ENCODE measurements at places on chromosomes 5 and 9. TPM values are rescaled to one million over a fixed set of nuclear protein-coding genes. Genes with fewer than 3 reads are reported as not detected.

DNA sequence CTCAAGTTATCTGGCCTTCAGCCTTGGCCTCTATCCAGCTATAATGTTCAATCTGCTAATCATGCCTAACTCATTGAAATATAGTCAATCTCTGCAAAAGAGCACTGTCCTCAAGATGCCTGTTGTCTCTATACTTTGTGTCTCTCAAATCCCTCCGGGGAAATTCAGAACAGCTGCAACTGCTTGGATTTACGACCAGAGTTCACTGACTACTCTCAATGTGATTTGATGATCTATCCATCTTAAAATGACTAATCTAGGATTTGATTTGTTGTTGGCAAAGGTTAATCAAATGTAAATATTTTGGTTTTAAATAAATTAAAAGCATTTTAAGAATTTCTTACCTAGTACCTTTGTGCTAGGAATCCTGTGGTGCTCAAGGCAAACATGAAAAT is 40.9 kb downstream of the SVEP1 start:
- no peaks in the 10 kb centered on the region for H3K36me3 ChIP-seq
- no peaks in the 10 kb centered on the region for H3K27me3 ChIP-seq
- H3K27ac ChIP-seq, result peak overlapping the region; percentile 57
- no peak overlapping the region for H3K4me3 ChIP-seq
- H3K4me1 ChIP-seq, result peaks cover 3% of the 10 kb centered on the region

SPATA31D3 gene
- total RNA-seq, result not detected

RANBP17 gene
- total RNA-seq, result 21.3 TPM

GRCh38 chr5:63564789-63565188 is 397.5 kb downstream of the HTR1A start:
- H3K27ac ChIP-seq, result no peak overlapping the region
- no peaks in the 10 kb centered on the region for H3K4me1 ChIP-seq
- DNase-seq, result peak; percentile 36
- no peak overlapping the region for H3K4me3 ChIP-seq
- H3K27me3 ChIP-seq, result no peaks in the 10 kb centered on the region

CNTFR gene
- total RNA-seq, result 22.1 TPM

DNA sequence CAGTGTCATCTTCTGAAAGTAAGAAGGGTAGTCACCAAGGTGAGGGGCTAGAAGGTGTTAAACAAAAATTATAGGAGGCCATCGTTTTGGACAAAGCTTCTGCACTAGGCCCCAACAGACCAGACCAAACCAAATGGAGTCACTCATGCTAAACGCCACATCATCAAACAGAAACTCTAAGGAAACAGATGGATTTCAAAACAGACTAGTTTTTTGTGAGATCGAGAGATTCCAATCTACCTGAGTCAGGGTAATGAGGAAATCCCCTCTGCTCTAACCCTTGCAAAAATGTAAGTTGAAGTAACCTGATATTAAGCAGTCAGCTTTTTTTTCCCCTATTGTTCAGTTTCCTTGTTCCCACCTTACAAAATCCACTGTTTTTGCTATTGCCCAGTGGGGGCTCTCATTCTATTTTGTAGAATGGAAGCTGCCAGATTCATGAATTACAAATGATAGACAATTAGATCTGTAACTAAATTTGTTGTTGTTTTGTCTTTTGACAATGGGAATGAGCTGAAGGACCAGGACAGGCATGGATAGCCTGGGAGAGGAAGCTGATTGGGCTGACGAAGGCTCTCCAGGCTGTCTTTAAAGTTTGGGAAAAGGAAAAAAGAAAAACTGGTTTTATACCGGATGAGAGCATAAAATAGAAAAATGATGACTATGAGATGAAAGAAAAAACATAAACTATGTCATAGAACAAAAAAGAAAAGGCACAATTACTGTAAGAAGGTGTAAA is 94.7 kb upstream of the ADAMTSL1 start:
- no peak overlapping the region for H3K27ac ChIP-seq
- DNase-seq, result no peak
- no peaks in the 10 kb centered on the region for H3K4me1 ChIP-seq
- H3K36me3 ChIP-seq, result no peaks in the 10 kb centered on the region
- H3K27me3 ChIP-seq, result no peaks in the 10 kb centered on the region

GARIN3 gene
- total RNA-seq, result not detected

DNA sequence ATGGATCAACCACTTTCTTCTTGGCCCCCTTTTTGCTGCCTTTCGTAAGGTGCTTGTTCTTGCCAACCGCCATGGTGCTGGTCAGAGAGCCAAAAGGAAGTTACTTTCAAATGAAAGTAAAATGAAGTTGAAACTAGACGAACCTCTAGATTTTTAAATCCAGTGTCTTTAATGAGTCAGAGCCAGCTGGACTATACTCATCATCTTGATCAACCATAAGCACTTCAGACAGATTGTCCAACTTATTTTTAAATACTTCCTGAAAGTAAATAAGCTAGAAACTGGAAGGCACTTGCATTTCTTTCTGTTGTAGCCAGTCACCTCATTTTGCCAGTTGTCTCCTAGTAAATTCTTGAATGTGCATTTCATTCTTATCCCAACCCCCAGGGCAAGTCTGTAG is 48.9 kb downstream of the JMY start:
- H3K27me3 ChIP-seq, result no peaks in the 10 kb centered on the region
- no peak overlapping the region for H3K27ac ChIP-seq
- H3K4me1 ChIP-seq, result no peaks in the 10 kb centered on the region
- H3K36me3 ChIP-seq, result peaks cover under 1% of the 10 kb centered on the region

GRCh38 chr5:150438873-150439546 is 10.5 kb downstream of the RPS14 start:
- no peaks in the 10 kb centered on the region for H3K27me3 ChIP-seq
- peaks cover 15% of the 10 kb centered on the region for H3K36me3 ChIP-seq
- peaks cover 11% of the 10 kb centered on the region for H3K4me1 ChIP-seq
- no peak for DNase-seq

GRCh38 chr5:151670953-151671636 is 15.6 kb downstream of the SPARC start:
- H3K27me3 ChIP-seq, result no peaks in the 10 kb centered on the region
- peaks cover 62% of the 10 kb centered on the region for H3K4me1 ChIP-seq
- no peak for DNase-seq
- peaks cover 97% of the 10 kb centered on the region for H3K36me3 ChIP-seq
- peak overlapping the region; percentile 59 for H3K27ac ChIP-seq

IL17B gene
- 423 TPM for total RNA-seq

NR2F1-AS1 gene
- 3.8 TPM for total RNA-seq

PKD2L2 gene
- 1.2 TPM for total RNA-seq

DNA sequence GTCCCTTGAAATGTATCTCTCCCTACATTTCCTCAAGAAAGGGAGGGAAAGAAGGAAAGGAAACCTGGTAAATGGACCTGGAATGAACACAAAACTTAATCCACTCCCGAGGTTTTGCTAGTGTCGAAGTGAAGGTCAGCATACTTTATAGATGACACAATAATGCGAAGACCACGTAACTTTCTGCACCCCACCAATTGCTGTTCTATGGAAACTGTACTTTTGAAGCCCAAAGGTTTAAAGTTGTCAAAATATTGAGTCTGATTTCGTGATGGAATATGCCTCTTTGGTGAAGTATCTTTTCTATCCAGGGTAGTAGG is 103.7 kb downstream of the SNCAIP start:
- H3K27me3 ChIP-seq, result no peaks in the 10 kb centered on the region
- no peak for DNase-seq
- no peaks in the 10 kb centered on the region for H3K36me3 ChIP-seq
- no peak overlapping the region for H3K27ac ChIP-seq

DNA sequence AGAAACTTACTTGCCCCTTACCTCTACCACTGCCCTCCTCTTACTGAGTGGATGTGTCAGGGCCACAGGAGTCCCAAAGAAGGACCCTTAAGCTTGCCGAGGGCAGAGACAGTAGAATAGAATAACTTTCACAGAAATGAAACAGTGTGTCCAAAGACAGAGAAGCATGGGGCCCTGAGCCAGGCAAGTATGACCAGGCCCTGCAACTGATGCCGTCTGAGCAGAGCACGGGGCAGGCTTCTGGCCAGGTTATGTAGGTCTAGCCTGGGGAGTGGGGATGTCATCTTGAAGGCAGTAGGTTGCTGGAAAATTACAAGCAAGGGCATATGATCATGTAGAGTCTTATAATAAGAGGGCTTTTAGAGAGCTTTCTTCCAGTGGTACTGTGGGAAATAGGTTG is 415.4 kb downstream of the KDM4C start:
- H3K4me1 ChIP-seq, result peaks cover 15% of the 10 kb centered on the region
- H3K27ac ChIP-seq, result no peak overlapping the region
- H3K27me3 ChIP-seq, result no peaks in the 10 kb centered on the region

DNA sequence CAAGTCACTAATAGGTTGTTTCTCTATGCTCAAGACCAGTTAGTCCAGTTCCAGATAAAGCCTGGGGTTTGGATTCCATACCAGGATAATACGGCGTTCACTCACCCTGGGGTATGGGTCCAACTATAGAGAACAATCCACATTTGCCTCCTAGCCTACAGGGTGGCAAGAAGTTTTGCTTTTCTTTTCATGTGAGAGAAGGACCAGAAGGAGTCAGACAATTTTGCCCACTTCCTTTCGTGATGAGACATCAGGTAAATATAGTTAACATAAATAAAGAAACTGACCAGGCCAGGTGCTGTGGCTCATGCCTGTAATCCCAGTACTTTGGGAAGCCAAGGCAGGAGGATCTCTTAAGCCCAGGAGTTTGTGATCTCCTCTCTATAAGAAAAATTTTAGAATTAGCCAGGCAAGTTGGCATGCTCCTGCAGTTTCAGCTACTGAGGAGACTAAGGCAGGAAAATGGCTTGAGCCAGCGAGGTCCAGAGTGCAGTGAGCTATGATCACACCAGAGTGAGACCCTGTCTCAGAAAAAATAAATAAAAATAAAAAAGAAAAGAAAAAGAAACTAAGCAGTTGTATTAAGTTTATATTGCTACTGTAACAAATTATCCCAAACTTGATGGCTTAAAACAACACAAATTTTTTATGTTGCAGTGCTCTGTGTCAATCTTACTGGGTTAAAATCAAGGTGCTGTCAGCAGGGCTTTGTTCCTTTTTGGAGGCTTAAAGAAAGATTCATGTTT is 7.5 kb upstream of the REEP5 start:
- H3K4me3 ChIP-seq, result no peak overlapping the region
- H3K36me3 ChIP-seq, result no peaks in the 10 kb centered on the region
- no peak for DNase-seq
- H3K27ac ChIP-seq, result no peak overlapping the region
- H3K4me1 ChIP-seq, result no peaks in the 10 kb centered on the region

- H3K27ac ChIP-seq, result no peak overlapping the region
- H3K36me3 ChIP-seq, result no peaks in the 10 kb centered on the region
- peak; percentile 58 for DNase-seq
- H3K4me3 ChIP-seq, result no peak overlapping the region
- no peaks in the 10 kb centered on the region for H3K4me1 ChIP-seq
These were observed 222.3 kb downstream of the GLIS3 start for GRCh38 chr9:4077499-4078102.

- H3K4me3 ChIP-seq, result no peak overlapping the region
- no peak for DNase-seq
- peaks cover 12% of the 10 kb centered on the region for H3K4me1 ChIP-seq
- H3K27me3 ChIP-seq, result no peaks in the 10 kb centered on the region
These were observed 5.7 kb downstream of the B4GALT7 start for GRCh38 chr5:177605667-177606066.

PCDHGA8 gene
- 1.6 TPM for total RNA-seq

CCNI2 gene
- total RNA-seq, result not detected

C9orf153 gene
- 0.49 TPM for total RNA-seq

DNA sequence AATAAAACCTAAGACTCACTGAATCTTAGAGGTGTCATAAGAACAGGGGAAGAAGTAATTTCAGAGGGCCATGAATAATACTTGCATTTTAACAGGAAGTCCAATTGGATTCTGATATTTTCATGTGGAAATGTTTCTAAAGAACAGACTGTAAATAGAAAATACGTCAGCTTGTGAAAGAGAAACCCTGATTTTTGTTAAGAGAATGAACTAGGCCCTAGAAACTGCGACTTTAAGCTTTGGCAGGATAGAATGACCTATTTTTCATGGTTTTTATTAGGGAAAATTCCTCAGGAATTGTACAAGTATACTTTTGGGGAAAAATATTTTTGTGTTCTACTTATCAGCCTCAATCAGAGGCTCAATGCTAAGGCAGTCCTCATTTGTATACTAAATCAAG is 215.5 kb upstream of the ACTBL2 start:
- no peak overlapping the region for H3K4me3 ChIP-seq
- no peaks in the 10 kb centered on the region for H3K36me3 ChIP-seq
- H3K4me1 ChIP-seq, result peaks cover 11% of the 10 kb centered on the region
- H3K27me3 ChIP-seq, result no peaks in the 10 kb centered on the region
- DNase-seq, result peak; percentile 84
- H3K27ac ChIP-seq, result peak overlapping the region; percentile 76

- H3K36me3 ChIP-seq, result peaks cover 70% of the 10 kb centered on the region
- no peak overlapping the region for H3K4me3 ChIP-seq
- no peak for DNase-seq
These were observed 23.4 kb downstream of the AKNA start for GRCh38 chr9:114364134-114365041.

PTPRD gene
- 67.2 TPM for total RNA-seq

GRCh38 chr9:20508242-20508641 is 114.1 kb downstream of the MLLT3 start:
- H3K4me1 ChIP-seq, result peaks cover 3% of the 10 kb centered on the region
- no peaks in the 10 kb centered on the region for H3K36me3 ChIP-seq
- no peak overlapping the region for H3K4me3 ChIP-seq
- no peaks in the 10 kb centered on the region for H3K27me3 ChIP-seq
- peak; percentile 7 for DNase-seq
- no peak overlapping the region for H3K27ac ChIP-seq

DNA sequence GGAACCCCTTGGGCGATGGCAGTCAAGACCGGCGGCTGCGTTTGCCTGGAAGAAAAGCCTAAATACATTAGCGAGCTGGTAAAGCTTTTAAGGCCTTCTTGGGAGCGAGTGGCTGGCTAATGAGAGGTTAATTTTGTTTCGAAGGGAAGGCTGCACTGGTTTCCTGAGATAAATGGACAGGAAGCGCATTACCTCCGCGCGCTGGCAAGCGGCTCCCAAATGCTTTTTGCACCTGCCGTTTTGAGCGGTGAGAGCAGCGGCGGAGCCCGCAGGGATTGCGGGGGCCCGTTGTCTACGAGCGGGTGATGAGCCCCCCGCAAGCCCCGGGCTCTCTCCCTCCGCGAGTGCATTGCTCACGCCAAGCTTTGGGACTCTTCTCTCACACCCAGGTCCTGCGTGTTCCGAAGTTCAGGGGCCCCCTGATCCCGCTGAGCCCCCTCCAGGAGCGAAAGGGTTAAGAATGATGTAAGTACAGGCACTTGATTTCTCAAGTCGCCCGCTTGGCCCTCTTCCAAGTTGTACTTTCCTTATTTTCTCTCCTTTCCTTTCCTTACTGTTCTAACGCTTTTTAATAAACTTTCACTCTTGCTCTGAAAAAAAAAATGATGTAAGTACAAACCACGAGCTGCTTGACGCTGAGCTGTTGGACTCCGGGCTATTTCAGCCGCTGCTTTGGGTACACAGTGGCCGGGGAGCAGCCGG is 3.1 kb upstream of the RGMB start:
- H3K27ac ChIP-seq, result peak overlapping the region; percentile 98
- H3K27me3 ChIP-seq, result peaks cover 4% of the 10 kb centered on the region
- peak; percentile 91 for DNase-seq
- peak overlapping the region; percentile 84 for H3K4me3 ChIP-seq

ARSI gene
- 6.8 TPM for total RNA-seq

- no peaks in the 10 kb centered on the region for H3K36me3 ChIP-seq
- H3K4me3 ChIP-seq, result no peak overlapping the region
- no peaks in the 10 kb centered on the region for H3K4me1 ChIP-seq
- no peaks in the 10 kb centered on the region for H3K27me3 ChIP-seq
These were observed 104.1 kb downstream of the TSSK1B start for GRCh38 chr5:113330533-113331208.

PCDHA9 gene
- 0.04 TPM for total RNA-seq

- H3K4me1 ChIP-seq, result no peaks in the 10 kb centered on the region
- no peaks in the 10 kb centered on the region for H3K27me3 ChIP-seq
- no peak overlapping the region for H3K4me3 ChIP-seq
- H3K27ac ChIP-seq, result no peak overlapping the region
- no peaks in the 10 kb centered on the region for H3K36me3 ChIP-seq
These were observed 79.0 kb downstream of the OSTF1 start for GRCh38 chr9:75167281-75167680.

Measured in muscle of leg (tissue), 16 donors.